T-cell (primary cell): ENCODE measurements at places on chromosomes 1 and 21.
A peak's percentile ranks its signal among the peaks of the same experiment; 100 is the strongest.

- DNase-seq: no peak
Observed at GRCh38 chr1:216028631-216029030, 394.6 kb downstream of the USH2A start.

DNA sequence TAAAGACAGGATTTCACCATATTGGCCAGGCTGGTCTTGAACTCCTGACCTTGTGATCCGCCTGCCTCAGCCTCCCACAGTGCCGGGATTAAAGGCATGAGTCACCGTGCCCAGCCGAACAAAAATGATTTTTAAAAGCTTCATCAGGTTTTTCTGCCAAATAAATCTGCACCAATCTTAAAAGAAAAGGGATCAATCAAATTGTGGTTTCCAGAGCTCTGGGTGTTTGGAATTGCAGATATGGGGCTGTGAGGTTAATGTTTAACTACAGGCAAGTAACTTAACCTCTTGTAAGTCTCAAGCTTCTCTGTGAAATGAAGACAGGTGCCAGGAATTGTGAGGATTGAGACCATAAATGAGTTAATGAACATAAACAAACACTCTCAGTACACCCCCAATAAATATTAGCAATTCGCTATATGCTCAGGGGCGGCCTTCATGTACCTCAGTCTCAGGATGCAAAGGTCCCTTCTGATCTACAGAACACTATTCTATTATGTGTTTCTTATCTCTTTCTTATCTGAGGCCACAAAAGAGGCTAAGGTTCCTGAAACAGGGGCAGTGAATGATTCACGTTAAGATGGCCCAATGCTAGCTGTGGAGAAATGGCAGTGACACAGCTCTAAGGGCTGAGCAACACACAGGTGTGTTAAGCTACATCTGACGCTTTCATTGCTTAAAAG lies 7.1 kb upstream of the GNPAT start:
- no peak for DNase-seq

DNA sequence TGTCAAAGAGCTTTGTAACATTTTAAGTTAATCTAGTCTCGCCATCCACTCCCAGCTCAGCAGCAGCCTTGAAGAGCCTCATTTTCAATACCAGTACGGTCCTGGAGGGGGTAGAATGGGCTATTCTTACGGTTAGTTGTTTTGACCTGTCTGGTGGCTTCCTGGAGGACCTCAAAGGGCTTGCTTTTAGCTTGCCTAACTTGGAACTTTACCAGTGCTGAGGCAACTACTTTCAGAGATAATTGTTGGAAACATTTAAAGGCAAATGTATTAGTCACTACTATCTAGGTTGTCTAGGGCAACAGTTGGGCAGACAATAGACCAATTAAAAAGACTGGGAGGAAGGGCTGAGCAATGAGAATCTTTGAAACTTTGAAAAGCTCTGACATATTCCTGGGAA lies 56.0 kb downstream of the TTLL7 start:
- no peak for DNase-seq

GRCh38 chr1:172266528-172267174 lies 153.8 kb upstream of the C1orf105 start:
- DNase-seq: no peak

DNA sequence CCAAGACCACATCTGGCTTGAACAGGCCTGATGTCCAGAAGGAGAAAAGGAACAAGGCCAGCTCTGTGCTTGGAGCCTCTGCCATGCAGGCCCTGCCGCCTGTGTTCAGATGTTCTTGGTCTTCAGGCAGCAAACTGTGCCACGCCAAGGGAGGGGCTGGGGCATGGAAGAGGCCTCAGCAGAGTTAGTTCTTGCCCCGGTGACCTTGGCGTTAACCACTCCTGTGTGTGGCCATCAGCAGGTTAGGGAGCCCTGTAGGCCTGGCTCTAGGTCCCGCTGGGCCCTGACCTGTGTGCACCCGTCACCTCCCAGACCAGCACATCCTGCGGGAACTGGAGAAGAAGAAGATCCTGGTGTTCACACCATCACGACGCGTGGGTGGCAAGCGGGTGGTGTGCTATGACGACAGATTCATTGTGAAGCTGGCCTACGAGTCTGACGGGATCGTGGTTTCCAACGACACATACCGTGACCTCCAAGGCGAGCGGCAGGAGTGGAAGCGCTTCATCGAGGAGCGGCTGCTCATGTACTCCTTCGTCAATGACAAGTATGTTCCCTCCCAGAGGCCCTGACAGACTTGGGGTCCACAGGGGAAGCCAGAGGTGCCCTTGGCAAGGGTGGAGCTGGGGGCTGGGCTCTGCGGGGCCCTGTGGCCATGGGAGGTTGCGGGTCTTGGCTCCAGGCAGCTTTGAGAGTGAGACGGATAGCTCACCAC lies 7.1 kb downstream of the ZC3H12A start:
- DNase-seq: no peak

DNA sequence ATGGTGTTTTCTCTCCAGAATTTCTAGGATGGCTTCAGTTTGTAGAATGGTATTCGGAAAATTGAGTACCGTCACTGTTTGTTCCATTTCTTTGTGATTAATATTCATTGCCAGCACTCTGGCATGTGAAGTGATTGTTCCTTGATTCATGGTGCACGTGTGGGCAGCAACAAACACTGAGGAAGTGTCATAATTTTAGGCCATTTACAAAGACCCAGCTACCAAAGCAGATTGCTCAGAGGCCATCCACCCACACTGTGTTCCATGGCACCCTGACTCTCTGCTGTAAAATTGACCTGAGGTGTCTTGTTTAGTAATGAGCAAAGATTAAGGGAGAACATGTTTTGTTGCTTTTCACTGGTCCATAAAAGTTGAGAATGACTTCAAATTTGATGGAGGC lies 250.9 kb upstream of the FMN2 start:
- DNase-seq: no peak

GRCh38 chr1:92030656-92031107 lies 897 bp downstream of the EPHX4 start:
- DNase-seq: no peak

DNA sequence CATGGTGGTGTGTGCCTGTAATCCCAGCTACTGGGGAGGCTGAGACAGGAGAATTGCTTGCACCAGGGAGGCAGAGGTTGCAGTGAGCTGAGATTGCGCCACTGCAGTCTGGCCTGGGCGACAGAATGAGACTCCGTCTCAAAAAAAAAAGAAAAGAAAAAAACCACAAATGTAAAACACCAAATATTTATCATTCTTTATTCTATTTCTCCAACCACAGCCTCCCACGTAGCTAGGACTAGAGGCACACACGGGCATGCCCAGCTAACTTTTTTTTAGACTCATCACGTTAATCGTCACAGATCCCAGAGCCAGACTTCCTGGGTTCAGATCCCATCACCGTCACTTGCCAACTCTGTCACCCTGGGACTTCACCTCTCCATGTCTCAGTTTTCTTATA lies 13.5 kb downstream of the DNAJC16 start:
- no peak for DNase-seq

DNA sequence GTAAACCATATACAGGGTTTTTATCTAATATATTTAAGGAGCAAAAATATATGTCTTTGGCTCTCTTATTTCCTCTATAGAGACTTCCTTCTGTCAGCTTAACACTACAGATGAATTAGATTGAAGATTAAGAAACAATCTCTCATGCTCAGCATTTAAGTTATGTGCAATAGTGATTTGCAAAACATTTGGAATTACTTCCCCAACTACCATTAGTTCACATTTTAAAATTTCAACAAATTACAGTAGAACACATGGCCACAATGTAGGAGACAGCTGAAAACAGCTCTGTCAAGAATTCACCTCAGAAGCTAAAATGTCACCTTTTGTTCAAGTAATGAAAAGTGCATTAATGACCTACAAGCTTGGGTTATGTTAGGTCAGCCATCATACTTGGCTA lies 177.9 kb downstream of the EIF4G3 start:
- DNase-seq: no peak

- no peak for DNase-seq
Observed at GRCh38 chr1:204683284-204684205, 2.0 kb downstream of the LRRN2 start.

DNA sequence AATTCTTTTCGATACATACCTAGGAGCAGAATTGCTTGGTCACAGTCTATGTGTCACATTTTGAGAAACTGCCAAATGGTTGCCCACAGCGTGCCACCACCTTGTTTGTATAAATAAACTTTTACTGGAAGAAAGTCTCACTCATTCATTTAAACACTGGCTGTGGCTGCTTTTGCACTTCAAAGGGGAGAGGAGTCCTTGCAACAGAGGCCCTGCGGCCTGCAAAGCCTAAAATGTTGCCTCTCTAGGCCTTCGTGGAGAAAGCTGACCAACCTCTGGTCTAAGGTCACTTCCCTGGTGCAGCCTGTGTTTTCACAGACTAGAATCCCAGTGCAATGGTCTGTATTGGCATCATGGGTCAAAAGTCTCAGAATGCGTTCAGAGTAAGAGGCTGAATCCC lies 8.3 kb downstream of the RIPK4 start:
- no peak for DNase-seq

GRCh38 chr1:205275133-205275532 lies 46.4 kb downstream of the NUAK2 start:
- DNase-seq: peak; percentile 48

- no peak for DNase-seq
Observed at GRCh38 chr1:229792012-229792975, 166.2 kb downstream of the URB2 start.

DNA sequence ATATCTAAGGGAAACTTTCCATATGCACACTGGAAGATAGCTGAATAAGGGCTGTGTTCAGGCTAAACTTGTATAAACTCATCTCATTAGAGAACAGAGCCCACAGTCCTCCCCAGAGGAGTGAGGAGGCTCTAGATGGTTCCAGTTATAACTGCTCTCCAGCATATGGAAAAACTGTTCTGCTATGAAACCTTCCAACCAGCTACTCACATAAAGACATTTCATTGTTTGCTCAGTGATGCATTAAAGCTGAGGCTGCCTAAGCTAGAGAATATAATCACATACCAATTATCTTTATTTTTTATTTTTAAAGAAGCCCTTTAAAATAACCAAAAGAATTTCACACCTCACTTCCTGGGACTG lies 13.3 kb downstream of the AHCYL1 start:
- DNase-seq: no peak

GRCh38 chr1:8455700-8456307 lies 137.9 kb downstream of the SLC45A1 start:
- DNase-seq: no peak

DNA sequence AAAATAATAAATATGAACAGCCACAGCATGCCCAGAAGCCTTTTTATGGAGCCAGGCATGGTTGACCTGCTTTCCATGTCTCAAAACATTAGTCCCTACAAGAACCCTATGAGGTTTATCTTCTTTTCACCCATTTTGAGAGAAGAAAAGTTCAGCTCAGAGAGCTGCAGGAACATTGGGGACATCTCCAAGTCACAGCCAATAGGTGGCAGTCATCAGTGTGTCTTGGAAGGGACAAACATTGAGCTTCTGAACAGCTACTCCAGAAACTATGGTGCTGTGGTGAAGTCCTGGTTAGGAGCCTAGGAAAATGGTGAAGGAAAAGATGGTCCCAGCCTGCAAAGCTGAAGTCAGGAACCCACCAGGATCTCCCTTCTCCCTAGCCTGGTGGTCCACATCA lies 73.6 kb downstream of the JMJD4 start:
- DNase-seq: no peak

- no peak for DNase-seq
Observed at GRCh38 chr1:59128784-59129227, 168.1 kb upstream of the FGGY start.

GRCh38 chr1:186207391-186208085 lies 167.5 kb downstream of the TPR start:
- no peak for DNase-seq

DNA sequence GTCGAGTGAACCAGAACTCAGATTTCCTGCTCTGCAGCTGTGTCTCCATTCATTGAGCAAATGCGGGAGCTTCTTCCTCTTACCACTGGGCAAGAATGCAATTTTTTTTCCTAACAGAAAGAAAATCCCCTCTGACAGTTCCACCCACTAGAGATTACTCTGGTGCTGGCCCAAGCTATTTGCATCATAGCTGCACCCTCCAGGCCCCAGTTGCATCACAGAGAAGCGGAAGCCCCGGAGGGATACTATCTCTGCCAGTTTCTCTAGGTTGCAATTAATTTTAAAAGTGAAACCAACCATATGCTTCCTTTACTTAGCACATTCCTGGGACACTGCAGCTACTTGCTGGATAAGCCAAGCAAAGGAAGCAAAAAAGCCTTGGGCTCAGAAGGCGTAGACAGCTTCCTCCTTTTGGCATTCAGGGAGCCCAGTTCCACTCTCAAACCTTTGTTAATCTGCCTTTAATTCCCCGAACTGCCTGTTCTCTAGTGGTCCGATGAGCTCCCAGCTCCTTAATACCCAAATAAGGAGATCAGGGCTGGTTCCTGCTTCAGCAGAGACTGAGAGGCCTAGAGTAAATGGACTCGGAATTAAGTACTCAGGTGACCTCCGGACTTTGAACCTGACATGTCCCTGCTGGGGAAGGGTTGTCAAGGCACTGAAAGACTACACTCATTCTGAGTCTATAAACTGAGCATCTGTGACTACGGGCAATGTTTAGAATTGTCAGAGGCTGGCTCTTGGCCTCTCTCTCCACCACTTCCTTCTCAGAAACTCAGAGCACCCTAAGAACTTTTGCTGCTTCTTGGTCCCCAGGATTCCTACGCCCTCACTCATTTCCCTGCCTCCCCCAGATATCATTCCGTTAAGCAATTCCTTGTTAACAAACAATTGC lies 72.5 kb upstream of the TNFSF18 start:
- no peak for DNase-seq

- no peak for DNase-seq
Observed at GRCh38 chr1:121458291-121459048, 273.7 kb downstream of the SRGAP2C start.

DNA sequence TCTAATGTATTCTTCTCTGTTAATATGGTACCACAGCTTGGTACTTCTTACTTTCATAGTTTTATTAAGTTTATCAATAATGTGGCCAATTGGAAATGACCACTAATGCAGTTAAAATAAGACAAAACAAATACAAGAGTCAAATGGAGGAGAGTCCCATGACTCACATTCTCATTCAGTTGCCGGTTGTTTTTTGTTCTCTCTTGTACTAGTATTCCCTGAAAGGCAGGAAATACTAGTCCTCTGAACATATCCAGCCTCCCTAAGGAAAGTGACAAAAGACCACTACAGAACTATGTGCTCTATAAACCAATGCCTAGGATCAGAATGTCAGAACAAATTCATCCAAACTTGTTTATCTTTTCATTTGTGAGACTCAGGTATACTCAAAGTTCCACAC lies 165.2 kb upstream of the SAMSN1 start:
- no peak for DNase-seq

DNA sequence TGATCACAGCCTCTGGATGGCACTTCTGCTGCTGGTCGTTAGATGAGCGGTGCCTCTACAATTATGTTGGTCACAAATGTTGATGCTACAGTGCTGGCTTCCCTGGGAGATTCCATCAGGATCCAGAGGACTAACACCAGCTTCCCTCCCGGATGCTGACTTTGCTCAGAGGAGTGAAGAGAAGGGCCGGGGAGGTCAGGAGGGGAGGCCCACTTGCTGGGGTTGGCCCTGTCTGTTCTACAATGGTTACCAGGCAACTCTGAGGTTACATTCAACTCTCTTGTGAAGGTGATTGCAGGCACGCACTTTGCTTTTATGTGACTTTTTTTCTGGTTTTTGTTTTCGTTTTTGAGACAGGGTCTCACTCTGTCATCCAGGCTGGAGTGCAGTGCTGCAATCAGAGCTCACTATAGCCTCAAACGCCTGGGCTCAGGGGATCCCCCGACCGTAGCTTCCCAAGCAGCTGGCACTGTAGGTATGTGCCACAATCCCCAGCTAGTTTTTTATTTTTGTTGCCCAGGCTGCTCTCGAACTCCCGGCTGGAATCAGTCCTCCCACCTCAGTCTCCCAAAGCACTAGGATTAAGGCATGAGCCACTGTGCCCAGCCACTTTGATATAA lies 112.5 kb downstream of the ADSS2 start:
- DNase-seq: no peak
